AG09319 (cell line): ENCODE measurements at places on chromosomes 12 and 14.

- DNase-seq: no peak
Observed at GRCh38 chr14:42884100-42884499, 1277.4 kb downstream of the LRFN5 start.

DNA sequence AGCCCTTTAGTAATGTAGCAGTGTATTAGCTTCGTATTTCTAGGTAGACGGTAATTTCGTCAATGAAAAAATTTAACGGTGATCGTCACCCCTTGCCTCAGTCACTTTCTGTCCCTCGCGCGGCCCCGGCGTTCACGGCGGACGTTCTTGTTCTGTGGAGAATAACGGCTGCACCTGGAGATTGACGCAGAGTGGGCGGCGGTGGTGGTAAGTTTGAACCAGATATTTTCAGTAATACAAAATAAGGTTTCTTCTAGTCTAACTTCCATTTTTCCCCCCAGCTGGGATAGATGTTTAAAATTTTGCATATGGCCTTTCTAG is 341 bp downstream of the ZNF10 start:
- DNase-seq: no peak

DNA sequence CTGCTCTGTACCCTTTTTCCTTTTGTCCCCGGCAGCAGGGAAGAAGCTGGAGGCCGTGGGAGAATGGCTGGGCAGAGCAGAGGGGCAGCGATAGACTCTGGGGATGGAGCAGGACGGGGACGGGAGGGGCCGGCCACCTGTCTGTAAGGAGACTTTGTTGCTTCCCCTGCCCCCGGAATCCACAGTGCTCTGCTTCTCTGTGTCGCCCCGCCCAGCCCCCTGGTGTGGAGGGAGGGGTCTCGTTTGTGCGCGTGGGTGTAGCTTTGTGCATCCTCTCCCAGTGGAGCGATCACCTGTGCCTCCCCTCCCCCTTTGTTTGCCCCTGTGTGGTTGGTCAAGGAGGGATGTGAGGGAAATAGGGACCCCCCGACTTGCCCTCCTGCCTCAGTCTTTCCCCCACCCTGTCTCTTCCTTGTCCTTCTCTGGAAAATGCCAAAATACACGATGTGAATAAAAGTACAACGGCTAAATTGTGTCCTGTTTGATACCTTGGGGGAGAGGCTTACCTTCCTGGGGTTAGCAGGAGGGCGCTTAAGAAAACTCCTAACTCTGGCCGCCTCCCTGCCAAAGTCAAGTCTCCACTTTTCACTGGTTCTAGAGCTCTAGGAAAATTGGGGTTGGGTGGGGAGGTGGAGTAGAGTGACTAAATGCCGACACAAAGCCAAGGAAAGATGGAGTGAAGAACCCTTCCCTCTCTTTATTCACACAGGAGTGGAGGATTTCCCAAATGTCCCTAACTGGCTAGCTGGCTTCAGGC is 990 bp upstream of the TPI1 start:
- no peak for DNase-seq

DNA sequence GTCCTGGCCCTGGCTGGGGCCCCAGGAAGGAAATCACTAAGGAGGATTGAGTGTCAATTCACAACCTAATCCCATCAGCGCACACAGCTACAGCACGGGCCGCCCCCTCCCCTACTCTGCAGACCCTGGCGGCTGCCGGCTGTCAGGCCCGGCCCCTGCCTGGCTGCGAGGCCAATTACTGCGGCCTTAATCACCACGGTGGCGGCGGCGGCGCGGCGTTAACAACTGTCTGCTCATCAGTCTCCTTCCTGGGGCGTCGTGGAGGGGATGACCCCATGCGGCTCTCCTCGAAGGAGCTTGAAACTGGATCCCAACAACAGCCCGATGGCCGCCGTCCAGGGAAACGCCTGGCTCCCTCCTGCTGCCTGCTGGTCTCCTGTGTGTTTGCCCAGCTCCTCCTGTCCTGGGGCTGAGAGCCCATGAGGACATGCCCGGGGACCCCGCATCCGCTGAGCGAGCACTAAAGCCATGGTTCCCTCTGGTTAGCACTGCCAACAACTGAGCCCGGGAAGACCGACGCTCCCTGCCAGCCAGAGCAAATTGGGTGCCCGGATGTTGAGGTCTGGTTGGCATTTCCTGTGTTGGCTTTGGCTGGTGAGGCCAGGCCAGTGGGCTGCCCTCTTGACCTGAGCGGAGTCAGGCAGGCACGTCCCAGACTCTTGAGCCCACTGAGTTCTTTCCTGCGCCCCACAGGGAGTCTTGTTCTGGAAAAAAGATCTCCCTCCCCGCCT is 21.8 kb upstream of the EIF2B2 start:
- no peak for DNase-seq

DNA sequence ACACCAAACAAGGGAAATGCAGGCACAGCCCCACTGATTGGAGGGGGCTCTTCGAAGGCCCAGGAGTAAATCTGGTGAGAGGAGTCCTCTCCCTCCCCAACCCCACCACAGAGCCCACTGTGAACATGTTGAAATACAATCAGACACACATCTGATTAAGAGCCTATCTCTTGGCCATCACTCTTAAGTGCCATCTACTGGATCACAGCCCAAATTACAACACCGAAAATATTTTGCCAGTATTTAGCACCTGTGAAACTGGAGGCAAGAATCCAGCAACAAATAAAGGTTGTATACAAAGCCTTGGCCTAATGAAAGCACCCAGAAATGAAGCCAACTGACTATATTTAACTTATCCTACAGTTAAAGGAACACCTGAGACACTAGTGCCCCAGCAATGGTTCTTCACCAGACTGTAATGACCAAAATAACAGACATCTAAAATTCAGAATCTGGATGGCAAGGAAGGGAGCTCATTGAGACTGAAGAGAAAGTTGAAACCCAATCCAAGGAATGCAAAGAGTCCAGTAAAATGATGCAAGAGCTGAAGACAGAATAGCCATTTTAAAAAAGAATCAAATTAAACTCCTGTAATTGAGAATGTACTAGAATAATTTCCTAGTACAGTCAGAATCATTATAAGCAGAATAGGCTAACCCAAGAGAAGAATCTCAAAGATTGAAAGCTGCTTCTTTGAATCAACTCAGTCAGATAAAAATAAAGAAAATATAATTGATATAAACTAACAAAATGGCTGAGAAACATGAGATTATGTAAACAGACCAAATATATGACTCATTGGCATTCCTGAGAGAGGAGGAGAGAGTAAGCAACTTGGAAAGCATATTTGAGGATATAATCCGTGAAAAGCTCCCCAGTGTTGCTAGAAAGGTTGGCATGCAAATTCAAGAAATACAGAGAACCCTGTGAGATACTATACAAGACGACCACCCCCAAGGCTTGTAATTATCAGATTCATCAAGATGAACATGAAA is 1117.0 kb downstream of the FLRT2 start:
- DNase-seq: no peak

DNA sequence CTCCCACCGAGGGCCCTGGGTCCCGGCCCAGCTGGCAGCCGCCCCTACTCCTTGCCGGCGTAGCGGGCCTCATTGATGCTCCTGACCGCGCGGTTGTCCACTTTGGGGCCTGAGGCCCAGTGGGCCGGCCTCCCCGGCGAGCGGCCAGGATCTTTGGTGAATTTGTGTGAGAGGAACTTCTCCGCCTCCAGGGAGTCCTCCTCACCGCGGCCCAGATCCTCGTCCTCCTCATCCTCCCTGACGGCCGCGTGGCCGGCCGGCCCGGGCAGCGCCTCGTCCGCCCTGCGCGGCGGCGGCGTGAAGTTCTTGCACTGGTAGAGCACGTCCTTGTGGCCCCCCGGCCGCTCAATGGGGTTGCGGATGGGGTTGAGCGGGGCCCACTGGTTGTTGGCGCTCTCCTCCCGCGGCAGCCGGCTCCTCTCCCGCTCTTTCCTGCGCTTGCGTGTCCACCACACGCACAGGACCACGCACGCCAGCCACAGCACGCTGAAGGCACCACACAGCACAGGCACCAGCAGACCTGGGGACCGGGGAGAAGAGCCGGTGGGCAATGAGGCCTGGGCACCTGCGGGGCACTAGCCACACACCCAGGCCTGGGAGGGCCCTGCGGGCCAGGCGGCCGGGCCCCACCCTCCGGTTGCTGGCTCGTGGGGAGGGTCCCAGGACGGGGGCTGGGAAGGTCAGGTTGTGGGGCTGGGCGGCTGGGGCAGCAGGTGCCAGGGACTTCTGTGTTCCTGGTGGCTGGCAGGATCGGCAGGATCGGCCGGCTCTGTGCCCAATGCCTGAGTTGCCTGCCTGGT is 25.7 kb downstream of the JAG2 start:
- DNase-seq: no peak

- no peak for DNase-seq
Observed at GRCh38 chr12:41112903-41113302, 75.2 kb upstream of the PDZRN4 start.

- no peak for DNase-seq
Observed at GRCh38 chr14:99752486-99753121, 40.6 kb upstream of the EML1 start.

- no peak for DNase-seq
Observed at GRCh38 chr14:45038256-45038655, 45.7 kb upstream of the PRPF39 start.

DNA sequence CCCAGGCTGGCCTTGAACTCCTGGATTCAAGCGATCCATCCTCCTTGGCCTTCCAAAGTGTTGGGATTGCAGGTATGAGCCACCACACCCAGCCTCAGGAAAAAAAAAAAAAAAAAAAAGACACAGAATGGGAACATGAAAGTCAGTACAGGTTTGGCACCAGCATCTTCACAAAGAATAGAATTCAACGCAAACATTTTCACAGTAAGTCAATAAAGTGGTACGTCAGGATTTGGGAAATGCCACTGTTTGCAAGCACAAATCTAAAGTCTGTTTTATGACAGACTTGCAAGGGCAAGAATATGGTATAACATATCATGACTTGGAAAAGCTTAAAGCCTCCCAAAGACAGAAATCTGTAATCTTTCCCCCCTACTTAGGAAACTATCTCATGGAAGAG is 34.9 kb upstream of the WDR89 start:
- DNase-seq: no peak

DNA sequence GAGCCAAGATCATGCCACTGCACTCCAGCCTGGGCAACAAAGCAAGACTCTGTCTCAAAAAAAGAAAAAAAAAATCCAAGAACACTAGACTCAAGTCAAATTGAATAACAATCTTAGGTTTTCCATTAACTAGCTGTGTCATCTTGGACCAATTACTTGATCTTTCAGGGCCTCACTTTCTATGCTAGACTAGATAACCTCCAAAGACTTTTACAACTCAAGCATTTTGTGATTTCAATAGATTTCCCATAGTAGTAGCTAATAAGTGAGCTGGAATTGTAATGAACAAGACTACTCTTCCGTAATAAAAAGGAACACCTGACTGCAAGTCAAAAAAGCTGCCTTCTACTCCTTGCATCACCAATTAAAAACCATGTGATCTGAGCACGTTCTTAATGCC is 127.0 kb upstream of the SSTR1 start:
- no peak for DNase-seq

DNA sequence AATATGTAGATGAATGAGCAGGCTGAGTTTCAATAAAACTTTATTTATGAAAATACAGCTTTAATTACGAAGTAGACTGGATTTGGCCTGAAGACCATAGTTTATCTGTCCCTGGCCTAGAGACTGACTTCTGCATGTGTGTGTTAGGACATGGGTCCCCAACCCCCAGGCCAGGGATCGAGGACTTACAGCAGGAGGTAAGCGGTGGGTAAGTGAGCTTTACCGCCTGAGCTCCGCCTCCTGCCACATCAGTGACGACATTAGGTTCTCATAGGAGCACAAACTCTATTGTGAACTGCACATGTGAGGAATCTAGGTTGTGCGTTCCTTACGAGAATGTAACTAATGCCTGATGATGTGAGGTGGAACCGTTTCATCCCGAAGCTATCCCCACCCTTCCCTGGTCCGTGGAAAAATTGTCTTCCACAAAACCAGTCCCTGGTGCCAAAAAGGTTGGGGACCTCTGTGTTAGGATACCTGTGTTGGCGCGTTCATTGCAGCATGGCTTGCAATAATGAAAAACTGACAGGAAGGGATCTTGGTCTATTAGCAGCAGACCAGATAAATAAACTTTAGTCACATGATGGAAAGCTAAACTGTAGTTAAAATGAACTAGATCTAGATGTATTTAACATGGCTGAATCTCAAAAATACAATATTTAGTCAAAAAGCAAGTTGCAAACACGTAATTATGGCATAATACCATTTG is 4.1 kb downstream of the GLRX5 start:
- DNase-seq: no peak

DNA sequence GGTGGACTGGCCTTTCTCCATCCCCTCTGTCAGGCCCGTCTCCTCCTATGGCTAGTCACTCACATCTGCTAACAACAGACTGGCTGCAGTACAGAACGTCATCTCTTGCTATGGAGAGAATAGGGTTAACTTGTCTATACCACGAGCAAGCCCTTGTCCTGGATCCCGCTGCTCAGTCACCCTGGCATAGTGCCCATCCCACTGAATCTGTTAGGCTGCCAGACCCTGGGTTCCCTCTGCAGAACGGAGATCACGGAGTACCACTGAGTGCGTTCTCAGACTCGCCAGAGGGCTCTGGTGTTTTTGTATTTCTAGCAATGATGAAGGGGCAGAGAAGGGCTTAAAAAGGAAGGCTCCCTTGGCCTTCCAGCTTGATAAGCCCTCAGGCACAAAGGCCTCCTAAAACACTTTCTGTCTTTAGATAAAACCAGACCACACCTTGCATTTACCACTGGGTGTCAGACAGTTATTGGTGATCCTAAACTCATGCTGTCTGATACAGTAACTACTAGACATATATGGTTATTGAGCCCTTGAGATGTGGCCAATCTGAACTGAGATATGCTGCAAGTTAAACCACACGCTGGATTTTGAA is 6.3 kb upstream of the NRIP2 start:
- no peak for DNase-seq

DNA sequence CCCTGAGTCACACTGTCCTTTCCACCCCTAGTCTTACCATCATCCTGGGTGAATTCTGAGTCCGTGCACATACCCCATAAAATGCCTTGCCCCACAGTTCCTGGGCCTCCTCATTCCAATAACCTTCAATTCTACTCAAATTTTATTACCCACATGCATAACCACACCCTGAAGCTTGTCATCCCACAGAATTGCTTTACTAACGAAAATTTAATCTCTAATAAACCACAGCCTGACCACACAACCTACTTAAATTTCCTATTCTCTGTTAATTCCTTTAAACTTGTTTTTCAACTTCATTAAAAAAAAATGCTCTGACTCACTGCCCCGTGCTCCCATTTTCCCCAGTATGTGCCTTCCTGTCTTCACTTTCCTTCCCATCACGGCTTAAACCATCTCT is 205.9 kb downstream of the PHLDA1 start:
- peak; percentile 61 for DNase-seq

DNA sequence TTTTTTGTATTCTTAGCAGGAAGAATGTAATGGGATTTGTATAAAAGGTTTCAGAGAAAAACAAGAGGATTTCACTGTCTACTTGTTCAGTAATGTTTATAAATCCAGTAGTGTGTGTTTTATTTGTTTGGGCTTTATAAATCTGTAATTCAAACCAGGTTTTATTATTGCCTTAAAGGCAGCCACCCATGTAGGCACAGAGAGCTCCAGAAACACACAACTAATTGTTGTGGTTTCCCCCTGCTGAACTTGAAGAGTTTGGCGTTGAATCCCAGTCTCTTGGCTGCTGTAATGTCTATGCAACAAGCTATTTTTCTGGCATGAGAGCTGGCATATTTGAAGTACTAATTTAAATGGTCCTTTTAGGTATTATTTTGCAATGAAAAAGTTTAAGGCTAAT is 63.4 kb upstream of the SLCO1C1 start:
- DNase-seq: peak; percentile 95
